Bone marrow (tissue), 2 donors: ENCODE measurements at places on chromosomes 12 and 14.

GRCh38 chr14:57747036-57747435, 118.9 kb downstream of the SLC35F4 start:
- no peak for DNase-seq

GRCh38 chr14:92404421-92404820, 81.5 kb downstream of the SLC24A4 start:
- no peak for DNase-seq

- DNase-seq, result no peak
These were observed 12.1 kb upstream of the PRR4 start for GRCh38 chr12:10861366-10861765.

- no peak for DNase-seq
These were observed 9.7 kb upstream of the WSCD2 start for GRCh38 chr12:108119126-108119973.

DNA sequence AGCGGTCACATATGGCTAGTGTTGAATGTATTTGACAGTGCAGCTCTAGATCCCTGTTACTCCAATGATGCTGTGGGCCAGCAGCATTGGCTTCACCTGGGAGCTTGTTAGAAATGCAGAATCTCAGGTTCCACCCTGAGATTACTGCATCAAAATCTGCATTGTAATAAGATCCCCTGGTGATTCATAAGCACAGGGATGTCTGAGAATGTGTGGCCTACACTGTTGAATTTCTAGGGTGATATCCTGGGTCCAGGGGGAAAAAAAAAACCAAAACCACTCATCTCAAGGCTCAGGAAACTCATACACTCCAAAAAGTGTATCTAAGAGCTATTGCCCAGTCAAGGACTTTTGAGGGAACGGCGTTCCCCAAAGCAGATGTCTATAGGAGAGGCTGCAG, 196.8 kb downstream of the PPM1H start:
- DNase-seq, result no peak

GRCh38 chr14:91348845-91349465, 68.7 kb downstream of the CCDC88C start:
- no peak for DNase-seq

GRCh38 chr14:74882103-74882920, 596 bp downstream of the DLST start:
- peak; percentile 68 for DNase-seq

- DNase-seq, result no peak
These were observed 17.9 kb upstream of the CCDC85C start for GRCh38 chr14:99621948-99622347.

DNA sequence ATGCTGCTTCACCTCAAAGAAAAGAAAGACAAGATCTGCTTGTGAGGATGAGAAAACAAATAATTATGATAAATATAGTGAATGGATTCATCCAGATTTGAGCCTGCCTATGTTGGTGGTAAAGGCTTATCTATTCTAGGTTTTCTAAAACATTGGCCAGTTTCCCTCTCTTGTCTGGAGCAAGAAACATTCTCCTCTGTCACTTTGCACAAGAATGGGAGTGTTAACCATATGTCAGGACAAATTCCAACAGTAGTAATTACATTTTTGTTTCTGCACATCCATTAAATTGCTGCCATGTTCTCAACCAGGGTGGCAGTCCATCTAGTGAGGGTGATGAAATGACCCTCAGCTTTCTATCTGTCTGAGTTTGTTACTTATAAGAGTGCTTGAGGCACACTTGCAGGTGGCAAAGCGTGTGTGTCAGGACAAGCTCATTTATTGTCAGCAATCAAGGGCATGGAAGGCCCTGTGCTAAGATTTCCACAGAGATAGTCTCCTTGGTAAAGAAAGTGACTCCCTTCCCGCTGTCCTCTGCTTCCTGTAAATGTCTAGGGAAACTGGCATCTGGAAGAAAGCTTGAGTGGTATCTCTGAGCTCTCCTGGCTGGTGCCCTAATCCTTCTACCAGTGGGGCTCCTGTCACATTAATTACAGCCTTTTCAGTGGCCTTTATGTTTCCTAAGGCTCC, 502.1 kb upstream of the FLRT2 start:
- DNase-seq, result no peak

DNA sequence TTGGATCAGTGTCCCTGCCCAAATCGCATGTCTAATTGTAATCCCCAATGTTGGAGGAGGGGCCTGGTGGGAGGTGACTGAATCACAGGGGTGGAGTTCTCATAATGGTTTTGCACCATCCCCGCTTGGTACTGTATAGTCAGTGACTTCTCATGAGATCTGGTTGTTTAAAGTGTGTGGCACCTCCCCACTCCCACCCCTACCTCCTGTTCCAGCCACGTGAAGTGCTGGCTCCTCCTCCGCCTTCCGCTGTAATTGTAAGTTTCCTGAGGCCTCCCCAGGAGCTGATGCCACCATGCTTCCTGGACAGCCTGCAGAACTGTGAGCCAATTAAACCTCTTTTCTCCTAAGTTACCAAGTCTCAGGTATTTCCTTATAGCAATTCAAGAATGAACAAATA, 67.2 kb downstream of the FERMT2 start:
- DNase-seq, result no peak
